Prostate gland (tissue), 2 donors: ENCODE measurements at places on chromosomes 16 and 17. TPM values are rescaled to one million over a fixed set of nuclear protein-coding genes. Genes with fewer than 3 reads are reported as not detected.

The CDK5R1 gene
- total RNA-seq = 5.1 TPM

The TMEM235 gene
- not detected for total RNA-seq

The LGALS9 gene
- total RNA-seq = 16.7 TPM

The CTRB1 gene
- 7.0 TPM for total RNA-seq

The KRT33B gene
- not detected for total RNA-seq

The SEPHS2 gene
- 58.9 TPM for total RNA-seq

The NME1 gene
- 32.3 TPM for total RNA-seq

The BAHCC1 gene
- total RNA-seq = 28.9 TPM
